ENCODE measurements at places on chromosomes 6 and 20.
A peak's percentile ranks its signal among the peaks of the same experiment; 100 is the strongest.

- no peak for DNase-seq
Measured at GRCh38 chr6:138336221-138336620, 41.5 kb upstream of the SMIM28 start.

DNA sequence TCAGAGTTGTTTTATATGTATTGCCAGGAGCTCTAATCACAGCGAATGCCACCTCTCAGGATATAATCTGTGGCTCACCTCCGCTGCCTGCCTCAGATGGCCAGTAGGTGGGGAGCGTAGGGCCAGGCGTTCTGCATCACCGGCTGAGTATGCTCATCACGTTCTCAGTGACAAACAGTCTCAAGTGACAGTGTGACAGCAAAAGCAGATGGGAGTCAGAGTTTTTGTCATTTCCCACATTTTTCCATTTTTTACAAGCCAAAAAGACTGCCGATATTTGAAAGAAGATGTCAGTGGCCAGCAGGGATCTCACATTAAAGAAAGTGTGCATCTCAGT lies 208.7 kb downstream of the ALDH8A1 start:
- DNase-seq = no peak

- DNase-seq = no peak
Measured at GRCh38 chr20:62585461-62585970, 56.8 kb upstream of the SLCO4A1 start.

- no peak for DNase-seq
Measured at GRCh38 chr6:143936778-143937667, 71.0 kb downstream of the PLAGL1 start.

DNA sequence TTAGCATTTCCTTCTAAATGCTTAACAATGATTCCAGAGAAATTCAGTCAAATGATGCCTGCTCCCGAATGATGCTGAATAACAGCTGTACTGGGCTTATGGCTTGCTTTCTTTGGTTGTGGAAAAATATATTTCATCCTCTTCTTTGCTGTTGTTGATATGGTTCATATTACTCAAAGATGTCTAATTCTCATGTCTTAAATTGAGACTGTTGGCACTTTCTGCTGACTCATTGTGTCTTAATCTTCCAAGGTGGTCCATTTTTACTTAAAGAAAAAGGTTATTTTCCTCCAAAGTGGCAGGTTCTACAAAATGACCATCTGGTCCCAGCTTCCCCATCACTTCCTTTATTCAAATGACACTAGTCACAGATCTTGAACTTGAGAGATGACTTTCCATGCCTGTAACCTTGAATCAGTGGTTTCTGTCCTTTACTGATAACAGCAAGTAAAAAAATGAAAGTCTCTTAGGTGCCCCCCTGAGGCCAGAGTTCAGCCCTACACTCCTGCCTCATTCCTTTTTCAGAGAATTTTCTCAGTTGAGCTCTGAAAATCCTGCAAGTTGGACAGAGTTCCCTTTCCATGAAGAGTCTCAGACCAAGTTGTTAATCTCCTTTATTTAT lies 6.9 kb downstream of the SNAP25 start:
- DNase-seq = no peak

DNA sequence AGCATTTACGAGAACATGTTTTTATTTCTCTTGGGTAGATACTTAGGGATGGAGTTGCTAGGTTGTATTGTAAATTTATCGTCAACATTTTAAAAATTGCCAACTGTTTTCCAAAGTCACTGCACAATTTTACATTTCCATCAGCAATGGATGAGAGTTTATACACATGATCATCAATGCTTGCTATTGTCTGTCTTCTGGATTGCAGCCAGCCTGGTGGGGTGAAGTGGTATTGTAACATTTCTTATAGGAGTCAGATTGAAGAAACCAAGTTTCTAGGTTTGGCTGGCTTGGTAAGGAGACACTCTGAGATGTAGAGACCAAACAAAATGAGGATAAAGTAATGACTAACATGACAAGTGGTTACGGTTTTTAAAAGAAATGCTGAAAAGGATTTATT lies 57.1 kb upstream of the HDDC2 start:
- no peak for DNase-seq

DNA sequence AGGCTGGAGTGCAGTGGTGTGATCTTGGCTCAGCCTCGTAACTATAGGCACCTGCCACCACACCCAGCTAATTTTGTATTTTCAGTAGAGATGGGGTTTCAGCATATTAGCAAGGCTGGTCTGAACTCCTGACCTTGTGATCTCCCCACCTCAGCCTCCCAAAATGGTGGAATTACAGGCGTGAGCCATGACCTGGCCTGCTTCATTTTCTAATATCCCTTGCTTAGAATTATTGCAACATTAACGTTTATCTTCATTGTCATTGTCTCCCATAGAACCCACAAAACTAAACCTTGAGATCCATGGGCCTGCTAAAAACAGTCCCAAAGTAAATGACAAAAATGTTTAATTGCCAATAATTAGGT lies 6.1 kb downstream of the EEF1A1 start:
- no peak for DNase-seq

GRCh38 chr6:123402052-123402451 lies 234.7 kb downstream of the TRDN start:
- DNase-seq = no peak

DNA sequence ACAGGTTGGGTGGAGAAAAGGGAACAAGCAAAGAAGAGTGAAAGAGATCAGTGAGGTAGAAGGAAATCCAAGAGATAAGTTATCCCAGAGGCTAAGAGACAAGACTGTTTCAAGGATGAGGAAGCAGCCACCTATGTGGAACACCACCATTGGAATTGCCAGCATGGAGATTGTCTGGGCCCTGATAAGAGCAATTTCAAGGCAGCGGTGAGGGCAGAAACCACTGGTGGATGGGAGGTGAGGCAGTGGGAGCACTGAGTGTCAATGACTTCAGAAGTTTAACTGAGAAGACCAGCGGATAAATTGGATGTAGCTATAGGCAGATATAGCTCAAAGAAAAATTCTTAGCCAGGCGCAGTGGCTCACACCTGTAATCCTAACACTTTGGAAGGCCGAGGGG lies 56.7 kb downstream of the SNX5 start:
- DNase-seq = no peak

GRCh38 chr6:2119275-2119674 lies 126.1 kb downstream of the GMDS start:
- DNase-seq = no peak

- DNase-seq = peak; percentile 42
Measured at GRCh38 chr6:158286413-158286812, 25.9 kb upstream of the TULP4 start.

DNA sequence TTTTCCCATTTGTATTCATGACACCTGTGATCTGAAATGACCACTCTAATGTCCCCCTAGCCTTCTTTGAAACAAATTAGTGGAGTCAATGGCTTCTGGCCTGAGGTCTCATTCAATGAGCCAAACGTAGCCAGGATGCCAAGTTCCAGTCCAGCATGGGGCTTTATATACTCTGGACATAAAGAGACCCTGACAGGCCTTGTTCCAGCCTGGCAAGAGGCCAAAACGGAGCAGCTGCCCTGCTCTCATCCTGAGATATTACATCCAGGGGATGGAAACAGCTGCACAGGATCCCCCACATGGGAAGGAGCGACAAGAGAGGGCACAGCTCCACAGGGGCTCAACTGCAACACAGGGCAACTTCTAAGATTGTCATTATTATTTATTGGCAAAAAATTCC lies 437.8 kb downstream of the CDH26 start:
- DNase-seq = no peak

GRCh38 chr20:19775353-19776253 lies 17.5 kb downstream of the RIN2 start:
- DNase-seq = no peak

Measured in brain microvascular endothelial cell (primary cell).